Right ventricle myocardium superior (tissue), 1 donor: ENCODE measurements at places on chromosomes 6 and 20.
A peak's percentile ranks its signal among the peaks of the same experiment; 100 is the strongest.

DNA sequence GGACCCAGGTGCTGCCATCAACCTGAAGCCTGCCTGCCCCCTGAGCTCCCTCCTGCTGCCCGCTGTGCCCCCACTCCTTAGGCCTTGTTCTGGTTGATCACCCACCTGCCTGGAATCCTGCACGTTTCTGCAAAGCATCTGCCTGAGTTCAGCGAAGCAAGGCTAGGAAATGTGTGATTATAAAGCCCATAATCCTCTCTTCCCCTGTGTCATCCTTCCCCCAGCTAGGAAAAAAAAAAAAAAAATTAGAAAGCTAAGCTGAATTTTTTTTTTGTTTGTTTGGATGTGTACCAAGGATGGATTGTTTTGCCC, 93.2 kb downstream of the FOXA2 start:
- DNase-seq = no peak

GRCh38 chr6:138410972-138411880, 7.2 kb downstream of the HEBP2 start:
- no peak for DNase-seq

DNA sequence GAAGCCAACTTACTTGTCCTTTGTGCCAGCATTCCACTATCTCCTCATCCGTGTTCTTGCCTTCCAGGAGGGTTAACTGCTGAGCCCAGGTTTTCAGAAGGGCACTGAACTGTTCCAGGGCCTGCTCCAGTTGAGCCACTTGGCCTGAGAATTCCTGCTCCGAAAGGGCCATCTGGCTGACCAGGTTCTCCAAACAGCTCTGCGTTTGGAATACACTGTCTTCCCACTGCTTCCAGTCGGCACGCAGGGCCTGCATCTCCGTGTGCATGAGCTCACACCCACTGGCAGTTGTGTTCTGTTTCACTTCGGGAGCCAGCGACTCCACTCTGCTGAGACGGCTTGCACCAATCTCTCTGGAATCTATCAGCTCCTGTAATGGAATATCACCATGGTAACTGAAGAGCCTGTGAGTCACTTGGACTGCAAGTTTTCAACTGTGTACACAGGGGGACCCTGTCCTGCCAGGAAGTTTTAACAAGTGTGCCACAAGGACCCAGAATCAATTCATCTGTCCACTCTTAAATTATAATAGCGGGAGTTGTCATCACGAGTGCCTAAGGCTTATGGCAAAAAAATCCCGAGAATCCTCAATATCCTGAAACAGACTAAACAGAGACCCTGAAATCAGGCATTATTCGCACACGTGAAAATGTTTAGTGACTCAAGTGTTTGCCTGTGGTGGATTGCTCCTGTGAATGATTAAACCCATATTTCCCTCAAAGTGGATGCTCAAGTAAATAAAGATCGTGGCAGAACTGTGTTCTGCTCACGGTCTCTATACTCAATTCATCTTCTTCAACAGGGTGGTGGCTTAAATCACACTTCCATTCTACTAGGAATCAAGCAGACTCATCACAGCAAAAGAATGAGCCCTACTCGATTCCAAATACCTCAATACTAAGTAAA, 255.9 kb downstream of the SYNE1 start:
- DNase-seq = peak; percentile 84

GRCh38 chr6:146304181-146304580, 239.5 kb upstream of the RAB32 start:
- DNase-seq = no peak

DNA sequence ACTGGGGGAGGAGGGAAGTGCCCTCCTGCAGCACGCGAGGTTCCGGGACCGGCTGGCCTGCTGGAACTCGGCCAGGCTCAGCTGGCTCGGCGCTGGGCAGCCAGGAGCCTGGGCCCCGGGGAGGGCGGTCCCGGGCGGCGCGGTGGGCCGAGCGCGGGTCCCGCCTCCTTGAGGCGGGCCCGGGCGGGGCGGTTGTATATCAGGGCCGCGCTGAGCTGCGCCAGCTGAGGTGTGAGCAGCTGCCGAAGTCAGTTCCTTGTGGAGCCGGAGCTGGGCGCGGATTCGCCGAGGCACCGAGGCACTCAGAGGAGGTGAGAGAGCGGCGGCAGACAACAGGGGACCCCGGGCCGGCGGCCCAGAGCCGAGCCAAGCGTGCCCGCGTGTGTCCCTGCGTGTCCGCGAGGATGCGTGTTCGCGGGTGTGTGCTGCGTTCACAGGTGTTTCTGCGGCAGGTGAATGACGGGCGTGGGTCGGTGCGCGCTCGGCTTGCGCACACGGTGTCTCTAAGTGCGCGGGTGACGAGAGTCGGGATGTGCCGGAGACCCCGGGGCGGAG, at the start of gene CDKN1A:
Gene CDKN1A (plus strand): TSS at position 227 of the 555 bp plus-strand sequence. CDS start 5,388 bp downstream, outside the sequence.
- peak; percentile 95 for DNase-seq

- DNase-seq = no peak
Observed at GRCh38 chr6:44641344-44642031, 254.0 kb downstream of the CDC5L start.

GRCh38 chr6:111601886-111602285, 3.8 kb downstream of the TRAF3IP2 start:
- DNase-seq = no peak

DNA sequence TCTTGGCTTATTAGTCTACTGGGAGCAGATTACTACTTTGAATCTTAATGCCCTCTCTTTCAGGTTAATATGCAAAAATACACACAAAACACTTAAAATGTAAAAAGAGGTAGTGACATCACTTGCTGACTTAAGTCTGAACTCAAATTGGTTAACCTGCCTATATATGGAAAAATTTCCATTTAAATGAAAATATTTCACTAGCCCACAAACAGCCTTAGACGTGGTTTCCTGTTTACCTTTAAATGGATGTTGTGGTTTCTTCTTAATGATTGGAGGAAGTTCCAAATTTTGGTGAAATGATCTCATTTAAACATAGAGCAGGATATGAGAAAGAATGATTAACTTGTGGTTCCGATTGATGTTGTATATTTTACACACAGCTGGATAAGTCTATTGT, 553.7 kb downstream of the CD109 start:
- no peak for DNase-seq

- no peak for DNase-seq
Observed at GRCh38 chr20:24812373-24812772, 136.7 kb upstream of the CST7 start.

- peak; percentile 61 for DNase-seq
Observed at GRCh38 chr6:154164397-154164796, 125.4 kb downstream of the OPRM1 start.

- DNase-seq = no peak
Observed at GRCh38 chr6:27129095-27129815, 118.2 kb upstream of the PRSS16 start.

GRCh38 chr6:67458265-67458664, 1176.8 kb upstream of the ADGRB3 start:
- no peak for DNase-seq

- DNase-seq = no peak
Observed at GRCh38 chr6:108736002-108736361, 112.2 kb upstream of the ARMC2 start.

GRCh38 chr20:38357653-38358207, 11.4 kb downstream of the LBP start:
- no peak for DNase-seq

GRCh38 chr6:9131616-9132015, 696.3 kb upstream of the SLC35B3 start:
- DNase-seq = no peak

- no peak for DNase-seq
Observed at GRCh38 chr6:129795261-129795660, 65.9 kb downstream of the TMEM244 start.

GRCh38 chr20:47137231-47137870, 219.1 kb downstream of the ZMYND8 start:
- no peak for DNase-seq

- DNase-seq = no peak
Observed at GRCh38 chr6:133404151-133404550, 163.0 kb downstream of the EYA4 start.

DNA sequence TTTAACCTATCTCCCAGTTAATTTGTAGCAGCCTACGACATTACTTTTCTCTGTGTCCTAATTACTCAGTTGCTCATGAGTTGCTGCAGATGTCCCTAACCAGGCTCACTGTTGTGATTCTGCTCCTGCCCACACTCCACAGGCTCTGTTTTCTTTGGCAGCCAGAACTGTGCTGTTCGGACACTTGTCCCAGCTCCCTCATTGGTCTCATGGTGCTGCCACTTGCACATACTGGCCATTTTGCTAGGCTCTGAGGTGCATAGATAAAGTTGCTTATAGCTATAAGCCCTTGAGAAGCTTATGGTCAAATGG, 55.0 kb downstream of the NOX3 start:
- DNase-seq = no peak

DNA sequence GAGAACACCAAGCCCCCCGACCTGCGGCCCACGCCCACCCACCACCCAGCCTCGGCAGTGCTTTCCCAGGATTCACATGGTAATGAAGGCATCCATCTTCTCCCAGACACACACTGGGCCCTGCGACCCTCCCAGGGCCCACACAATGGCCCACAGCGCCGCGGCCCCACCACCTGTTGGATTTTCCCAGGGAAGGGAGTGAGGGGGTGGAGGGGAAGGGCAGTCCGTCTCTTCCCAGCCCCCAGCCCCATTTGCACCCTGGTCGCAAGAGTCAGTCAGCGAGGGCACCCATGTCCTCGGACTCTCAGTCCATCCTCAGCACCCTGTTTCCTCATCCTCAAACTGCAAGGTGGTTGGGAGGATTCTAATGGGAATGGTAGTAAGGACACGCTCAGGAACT, 23.7 kb upstream of the ID1 start:
- DNase-seq = no peak
